ENCODE measurements at places on chromosomes 4 and X.

DNA sequence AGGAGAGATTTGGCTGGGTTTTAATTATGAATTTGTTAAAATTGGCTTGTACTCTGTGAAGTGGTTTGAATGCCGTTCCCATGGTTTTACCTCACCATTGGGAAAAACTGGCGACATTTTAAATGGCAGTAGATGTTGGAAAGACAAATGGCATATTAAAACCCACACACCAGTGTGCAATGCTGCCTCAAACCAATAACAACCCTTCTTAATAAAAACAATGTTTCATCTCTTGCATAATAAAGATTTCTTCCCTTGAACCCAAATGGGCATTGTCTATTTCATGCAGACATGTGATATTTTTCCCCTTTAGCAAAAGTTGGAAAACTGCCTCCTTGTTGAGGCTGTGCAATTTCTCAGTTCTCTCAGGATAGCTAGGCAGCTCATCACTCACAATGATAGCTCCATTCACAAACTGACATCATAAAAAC lies 33.7 kb downstream of the GABRB1 start:
- no peak for DNase-seq

GRCh38 chr4:100828364-100828763 lies 310.5 kb upstream of the EMCN start:
- no peak for DNase-seq

GRCh38 chr4:140240237-140240636 lies 86.3 kb upstream of the MAML3 start:
- no peak for DNase-seq

GRCh38 chr4:38565271-38566199 lies 98.5 kb upstream of the KLF3 start:
- peak; percentile 57 for DNase-seq

DNA sequence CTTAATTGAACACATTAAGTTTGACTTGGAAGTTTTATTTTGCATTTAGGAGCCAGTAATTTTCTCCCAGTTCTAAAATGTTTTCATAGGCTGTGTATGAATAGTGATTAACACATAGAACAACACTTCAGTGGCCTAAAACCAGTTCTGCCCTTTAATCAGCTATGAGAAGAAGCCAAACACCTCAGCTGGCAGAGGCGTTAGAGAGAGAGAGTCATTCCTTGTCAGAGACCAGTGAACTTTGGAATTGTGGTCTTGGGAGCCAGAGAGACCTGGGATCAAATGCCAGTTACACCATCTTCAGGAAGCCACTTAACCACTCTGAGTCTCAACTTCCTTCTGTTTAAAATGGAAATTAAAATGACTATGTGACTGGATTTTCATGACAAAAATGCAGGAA lies 39.3 kb upstream of the PRPS2 start:
- no peak for DNase-seq

DNA sequence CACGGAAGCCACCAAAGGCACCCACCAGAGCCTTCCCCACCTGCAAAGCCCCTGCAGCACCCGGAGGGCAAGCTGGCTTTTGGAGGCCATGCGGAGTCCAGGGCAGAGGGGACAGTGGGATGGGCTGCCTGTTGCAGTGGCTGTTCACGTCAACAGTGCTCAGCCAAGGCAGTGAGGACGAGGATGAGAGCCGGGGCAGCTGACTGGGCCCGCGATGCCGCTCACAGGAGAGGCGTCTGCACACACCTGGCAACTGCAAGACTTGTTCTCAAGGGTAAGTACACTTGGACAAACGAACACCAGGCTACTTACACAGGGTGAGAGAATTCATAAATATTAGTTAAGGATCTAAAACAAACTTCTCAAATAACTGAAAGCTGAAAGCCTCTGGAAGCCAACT lies 19.6 kb downstream of the FGFR3 start:
- DNase-seq, result no peak

DNA sequence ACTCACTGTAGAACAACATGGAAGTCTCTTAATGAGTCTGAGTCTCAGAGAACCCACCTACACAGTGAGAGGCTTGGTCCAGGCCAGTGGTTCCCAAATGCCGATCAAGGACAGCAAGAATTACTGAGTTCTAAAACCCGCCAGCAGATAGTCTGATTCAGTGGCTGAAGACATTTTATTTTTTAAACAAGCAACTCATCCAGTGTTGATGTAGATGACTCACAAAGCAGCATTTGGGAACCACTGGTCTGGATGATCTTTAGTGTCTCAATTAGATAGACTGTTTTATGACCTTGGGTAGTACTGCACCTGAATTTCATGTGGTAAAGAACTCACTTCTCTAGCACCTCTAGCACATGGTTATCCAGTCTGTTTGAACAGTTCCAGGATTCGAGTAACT lies 193.6 kb downstream of the FBXW7 start:
- peak; percentile 55 for DNase-seq

DNA sequence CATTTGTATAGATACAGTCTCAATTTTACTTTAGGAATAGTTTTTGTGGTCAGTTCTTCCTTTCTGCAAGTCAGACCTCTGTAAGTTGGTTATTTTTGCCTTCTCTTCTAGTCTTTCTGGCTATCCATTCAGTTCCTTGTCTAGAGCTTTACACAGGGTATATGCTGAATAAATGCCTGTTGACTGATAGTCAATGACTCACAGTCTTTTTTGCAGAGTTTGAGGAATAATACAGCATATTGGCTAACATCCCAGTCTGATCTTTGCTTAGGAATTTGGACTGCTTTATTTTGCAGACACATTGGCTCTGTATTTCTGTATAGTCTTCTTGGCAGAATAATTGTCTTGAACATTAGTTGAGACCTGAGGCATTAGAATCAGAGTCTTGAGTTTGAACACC lies 132.4 kb downstream of the MAGEC1 start:
- peak; percentile 66 for DNase-seq

DNA sequence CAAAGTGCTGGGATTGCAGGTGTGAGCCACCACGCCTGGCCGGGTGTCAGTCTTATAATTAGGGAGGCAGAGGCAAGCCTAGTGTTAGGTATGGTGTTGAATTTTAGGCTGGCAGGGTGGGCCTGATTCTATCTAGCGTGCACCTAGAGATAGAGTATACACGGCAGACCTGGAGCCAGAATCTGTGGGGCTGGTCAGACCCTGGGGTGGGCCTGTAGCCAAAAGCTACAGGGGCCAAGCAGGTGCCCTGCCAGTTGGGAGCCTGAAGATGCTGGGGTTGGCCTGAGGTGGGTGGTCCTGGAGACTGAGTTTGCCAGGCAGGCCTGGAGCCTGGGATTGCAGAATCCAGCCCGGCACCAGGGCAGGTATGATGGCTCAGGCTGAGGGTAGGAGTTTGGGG lies 1580.3 kb downstream of the ARAP2 start:
- DNase-seq, result no peak

- peak; percentile 72 for DNase-seq
Measured at GRCh38 chr4:174255786-174256185, 27.7 kb downstream of the FBXO8 start.

DNA sequence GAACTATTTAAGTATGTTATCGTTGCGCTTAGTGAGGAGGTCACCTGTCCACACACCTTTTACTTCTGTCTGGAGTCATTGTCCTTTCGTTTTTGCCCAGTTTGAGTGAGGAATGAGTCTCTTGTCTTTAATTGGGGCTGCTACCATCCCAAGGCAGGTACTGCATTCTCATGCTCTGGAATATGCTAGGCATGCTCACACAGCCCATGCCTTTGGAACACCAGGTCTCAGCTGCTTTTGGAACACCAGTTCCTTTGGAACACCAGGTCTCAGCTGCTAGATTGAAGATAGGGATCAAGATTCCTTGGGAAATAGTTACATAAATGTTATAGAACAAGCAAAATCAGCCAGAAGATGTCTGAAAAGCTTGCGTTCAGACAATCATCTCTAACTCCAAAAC lies 73.1 kb downstream of the AREG start:
- DNase-seq, result no peak

- DNase-seq, result peak; percentile 15
Measured at GRCh38 chr4:126890994-126891393, 741.8 kb upstream of the INTU start.

DNA sequence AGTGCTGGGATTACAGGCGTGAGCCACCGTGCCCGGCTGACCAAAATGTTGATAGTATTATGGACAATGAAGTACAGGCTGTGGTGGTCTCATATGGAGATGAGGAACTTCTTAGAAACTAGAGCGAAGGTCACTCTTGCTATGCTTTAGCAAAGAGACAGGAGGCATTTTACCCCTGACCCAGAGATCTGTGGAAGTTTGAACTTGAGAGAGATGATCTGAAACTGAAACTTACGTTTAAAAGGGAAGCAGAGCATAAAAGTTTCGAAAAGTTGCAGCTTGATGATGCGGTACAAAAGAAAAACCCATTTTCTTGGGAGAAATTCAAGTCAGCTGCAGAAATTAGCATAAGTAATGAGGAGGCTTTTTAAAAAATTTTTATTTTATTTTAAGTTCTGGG lies 8.5 kb upstream of the CTAG2 start:
- no peak for DNase-seq

DNA sequence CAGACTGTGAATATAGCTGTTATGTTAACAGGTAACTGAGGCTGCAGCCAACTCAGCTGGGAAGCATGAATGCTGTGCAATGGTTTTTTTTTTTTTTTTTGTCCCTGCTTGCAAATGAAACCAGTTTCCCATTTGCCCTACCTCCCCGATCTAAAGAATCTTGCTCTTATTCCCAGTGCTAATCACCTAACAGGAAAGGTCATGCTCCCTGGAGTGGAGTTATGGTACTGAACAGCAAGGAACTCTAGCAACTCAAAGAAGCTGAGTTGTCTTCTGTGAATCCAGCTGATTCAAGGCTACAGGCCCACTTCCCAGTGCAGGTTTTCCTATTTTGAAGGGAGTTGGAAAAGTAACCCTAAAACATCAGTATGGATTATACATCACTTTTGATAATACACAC lies 52.1 kb downstream of the HTR2C start:
- DNase-seq, result no peak

DNA sequence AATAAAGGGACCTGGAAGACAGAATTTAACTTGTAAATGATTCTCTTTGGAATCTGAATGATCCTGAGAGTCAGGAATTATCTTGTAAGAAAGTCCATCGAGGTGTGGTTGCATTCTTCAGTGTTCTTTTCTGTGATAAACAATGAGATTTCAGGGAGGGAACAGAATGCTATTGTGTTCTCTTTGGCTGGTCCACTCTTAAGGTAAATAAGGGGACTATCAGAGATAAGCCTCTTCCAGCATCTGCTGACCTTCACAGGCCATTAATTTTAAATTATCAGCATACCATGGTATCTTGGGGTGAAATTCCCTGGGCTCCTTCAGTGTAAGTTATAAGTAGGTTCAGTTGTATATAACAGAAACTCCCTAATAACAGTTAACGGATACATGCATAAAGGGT lies 107.1 kb upstream of the ARHGAP24 start:
- DNase-seq, result no peak

DNA sequence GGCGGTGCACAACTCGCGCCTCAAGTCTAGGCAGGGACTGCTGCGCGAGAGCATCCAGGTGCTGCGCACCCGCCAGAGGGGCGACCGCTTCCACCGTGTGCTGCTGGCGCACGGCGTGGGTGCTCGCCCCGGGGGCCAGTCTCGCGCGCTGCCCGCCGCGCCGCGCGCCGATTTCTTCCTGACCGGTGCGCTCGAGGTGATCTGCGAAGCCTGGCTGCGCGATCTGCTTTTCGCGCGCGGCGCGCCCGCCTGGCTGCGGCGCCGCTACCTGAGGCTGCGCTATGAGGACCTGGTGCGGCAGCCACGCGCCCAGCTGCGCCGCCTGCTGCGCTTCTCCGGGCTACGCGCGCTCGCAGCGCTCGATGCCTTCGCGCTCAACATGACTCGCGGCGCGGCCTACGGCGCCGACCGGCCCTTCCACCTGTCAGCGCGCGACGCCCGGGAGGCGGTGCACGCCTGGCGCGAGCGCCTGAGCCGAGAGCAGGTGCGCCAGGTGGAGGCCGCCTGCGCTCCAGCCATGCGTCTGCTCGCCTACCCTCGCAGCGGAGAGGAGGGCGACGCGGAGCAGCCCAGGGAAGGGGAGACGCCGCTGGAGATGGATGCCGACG lies 1.3 kb downstream of the CHST7 start:
- no peak for DNase-seq

DNA sequence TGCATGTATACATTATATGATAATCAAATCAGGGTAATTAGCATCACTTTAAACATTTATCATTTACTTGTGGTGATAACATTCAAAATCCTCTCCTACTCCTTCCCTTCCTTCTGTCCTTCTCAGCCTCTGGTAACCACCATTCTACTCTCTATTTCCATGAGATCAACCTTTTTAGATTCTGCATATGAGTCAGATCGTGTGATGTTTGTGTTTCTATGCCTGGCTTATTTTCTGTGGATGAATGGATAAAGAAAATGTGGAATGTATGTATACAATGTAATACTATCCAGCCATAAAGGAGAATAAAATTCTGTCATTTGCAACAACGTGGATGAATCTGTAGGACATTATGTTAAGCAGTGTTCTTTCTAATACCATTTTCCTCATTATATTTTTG lies 123.9 kb downstream of the NAA11 start:
- no peak for DNase-seq

DNA sequence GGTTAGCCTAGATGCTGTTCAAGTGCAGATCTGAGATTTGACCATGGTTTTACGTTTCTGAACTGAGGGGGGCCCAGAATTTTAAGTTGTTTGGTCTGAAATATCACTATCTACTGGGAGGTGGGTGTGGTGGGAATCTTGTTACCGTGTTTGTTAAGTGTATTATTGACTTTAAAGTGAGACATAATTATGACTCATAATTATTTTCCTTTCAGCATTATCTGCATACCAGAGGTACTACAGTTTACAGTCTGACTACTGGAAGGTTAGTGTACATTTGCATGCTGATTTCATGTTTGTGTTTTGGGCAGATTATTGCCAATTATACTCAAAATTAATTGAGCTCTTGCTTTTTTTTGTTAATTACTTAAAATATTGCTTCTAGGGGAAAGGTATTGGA lies 101.5 kb downstream of the KDM6A start:
- peak; percentile 32 for DNase-seq

DNA sequence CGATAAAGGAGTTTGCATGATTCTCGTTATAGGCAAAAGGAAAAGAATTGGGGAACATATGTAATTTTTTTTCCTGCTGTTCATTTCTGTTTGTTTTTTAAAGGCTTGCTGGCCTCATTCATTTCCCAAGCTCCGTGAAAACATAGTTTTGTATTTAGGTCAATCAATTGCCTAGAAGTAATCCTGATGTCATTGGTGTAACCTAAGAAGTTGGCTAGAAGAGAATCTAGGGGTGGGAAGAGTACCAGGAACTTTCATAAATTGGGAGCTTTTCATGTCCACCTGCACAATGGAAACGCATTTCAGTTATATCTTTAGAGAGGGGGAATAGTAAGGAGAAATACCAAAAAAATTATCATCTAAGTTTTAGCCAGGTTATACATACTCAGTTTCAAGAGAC lies 3.8 kb downstream of the RAPGEF2 start:
- DNase-seq, result peak; percentile 33

All from astrocyte of the spinal cord (primary cell).